ENCODE measurements at places on chromosomes 5 and 9. TPM values are rescaled to one million over a fixed set of nuclear protein-coding genes. Genes with fewer than 3 reads are reported as not detected.

GRCh38 chr5:83323557-83324180, 147.9 kb upstream of the VCAN start:
- no peak for DNase-seq

DNA sequence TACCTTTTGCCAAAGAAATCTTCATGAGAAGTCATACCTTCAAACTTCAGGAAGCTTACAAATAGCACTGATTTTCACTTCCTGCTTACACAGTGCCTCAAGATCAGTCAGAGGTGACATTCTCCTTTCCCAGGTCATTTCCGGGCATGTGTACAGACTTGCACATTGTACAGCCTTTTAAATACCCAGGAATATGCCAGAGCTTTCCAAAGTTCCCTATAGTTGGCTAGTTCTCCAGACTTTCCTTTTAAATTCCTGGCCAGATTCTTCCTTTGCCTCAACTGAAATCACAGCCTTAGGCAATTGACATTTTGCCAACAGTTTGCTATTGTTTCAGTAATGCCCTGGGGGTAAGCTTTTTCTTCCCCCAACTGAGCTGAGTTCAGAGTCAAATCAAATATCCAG, 47.2 kb downstream of the RFX3 start:
- no peak for DNase-seq

DNA sequence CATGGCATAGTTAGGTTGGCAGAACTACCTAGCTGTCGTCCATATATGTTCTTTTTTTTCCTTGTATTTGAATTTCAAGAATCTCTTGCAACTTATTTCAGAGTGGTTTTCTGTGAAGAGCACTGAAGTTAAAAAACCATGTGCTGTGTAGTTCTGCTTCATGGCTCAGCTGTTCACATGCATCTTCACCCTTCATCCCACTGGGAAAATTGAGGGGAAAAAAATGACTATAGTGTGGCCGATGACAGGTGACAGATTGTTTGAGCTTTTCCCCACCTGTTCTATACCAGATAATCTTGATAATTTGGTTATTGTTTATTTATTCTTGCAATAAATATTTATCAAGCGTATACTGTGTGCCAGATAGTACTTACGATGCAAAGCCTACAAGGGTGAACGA, 77.8 kb downstream of the AOPEP start:
- no peak for DNase-seq

DNA sequence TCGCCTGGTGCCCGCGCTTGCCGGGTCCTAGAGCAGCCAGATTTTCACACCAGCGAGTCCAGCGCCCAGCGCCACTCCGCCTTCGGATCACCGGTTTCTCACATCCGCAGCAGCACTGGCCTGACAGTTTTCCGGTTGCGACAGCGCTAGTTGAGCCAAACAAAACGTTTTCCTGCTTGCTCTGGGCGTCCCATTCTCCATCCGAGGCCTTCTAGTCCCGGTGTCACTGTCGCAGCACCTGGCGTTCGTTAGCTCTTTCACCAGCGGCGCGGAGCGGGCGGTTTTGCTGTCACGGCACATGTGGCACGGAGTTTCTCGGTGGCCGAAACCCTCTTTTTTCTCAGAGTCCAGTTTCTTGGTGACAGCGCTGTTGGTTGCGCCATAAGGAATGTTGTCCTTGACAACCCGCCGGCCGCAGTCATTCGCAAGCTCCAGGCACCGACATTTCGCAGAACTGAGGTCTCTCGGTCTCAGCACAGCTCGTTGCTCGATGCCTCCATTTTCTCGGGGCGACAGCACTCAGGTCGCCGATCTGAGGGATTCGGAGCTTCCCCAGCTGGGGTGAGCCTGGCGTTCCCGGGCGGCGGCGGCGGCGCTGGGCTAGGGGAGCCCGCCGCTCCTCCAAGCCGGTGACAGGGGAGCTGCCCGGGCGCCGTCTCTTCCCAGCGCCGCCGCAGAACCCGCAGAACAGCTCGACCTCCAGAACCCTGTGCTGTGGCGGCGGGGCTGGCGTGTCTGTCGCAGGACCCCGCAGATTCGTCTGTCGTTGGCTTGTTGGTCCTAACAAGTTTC, 47.8 kb downstream of the ANXA2R start:
- DNase-seq: peak; percentile 79

DNA sequence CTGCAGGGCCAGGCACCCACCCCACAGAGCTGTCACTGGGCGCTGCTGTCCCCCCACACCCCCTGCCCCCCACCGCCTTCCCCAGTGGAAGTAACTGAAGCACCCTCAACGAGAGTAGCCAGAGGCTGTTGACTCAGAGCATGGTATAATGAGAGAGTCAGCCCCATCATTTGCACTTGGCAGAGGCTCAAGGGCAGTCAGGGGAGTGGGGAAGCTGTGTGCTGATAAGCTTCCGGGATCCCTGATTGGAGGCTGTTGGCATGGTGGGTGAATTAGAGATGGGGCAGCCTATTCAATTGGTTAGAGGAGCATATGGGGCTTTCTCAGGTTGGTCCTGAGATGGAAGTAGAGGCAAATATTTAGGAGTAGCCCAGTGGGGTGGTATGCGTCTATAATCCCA, 77.1 kb upstream of the GOLM1 start:
- peak; percentile 22 for DNase-seq

DNA sequence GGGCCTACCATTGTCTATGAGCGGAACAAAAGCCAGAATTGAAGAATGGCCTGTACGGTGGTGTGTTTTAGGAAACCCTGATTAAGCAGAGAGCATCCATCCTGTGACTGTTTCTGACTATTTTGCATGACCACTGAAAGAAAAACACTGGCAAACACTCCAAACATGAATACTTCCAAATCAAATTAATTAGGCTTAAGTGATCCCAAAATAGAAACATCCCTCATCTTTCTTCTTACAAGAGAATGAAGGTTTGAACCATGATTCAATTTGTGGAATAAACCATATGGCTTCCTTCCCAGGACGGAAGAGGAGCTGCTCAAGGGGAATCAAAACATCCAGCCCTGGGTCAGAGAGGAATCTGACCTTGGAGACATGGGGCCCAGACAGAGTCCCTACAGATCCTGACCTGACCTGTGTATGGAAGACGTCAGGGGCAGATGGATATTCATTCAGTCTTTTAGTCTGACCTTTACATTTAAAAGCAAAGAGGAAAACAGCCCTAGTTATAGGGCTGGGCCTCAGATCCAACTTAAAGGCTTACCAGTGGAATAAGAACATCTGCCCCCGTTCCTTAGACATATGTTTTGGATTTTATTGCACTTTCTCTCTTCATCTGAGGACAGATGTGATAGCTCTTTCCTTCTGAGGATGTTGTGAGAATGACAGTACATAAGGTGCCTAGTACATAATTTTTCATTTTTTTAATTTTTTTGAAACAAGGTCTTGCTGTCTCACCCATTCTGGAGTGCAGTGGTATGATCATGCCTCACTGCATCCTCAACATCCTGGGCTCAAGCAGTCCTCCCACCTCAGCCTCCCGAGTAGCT, 17.6 kb upstream of the RECK start:
- DNase-seq: no peak

- DNase-seq: no peak
These were observed 1.4 kb upstream of the CTNNAL1 start for GRCh38 chr9:109014608-109015280.

GRCh38 chr5:60147791-60148190, 254.3 kb upstream of the PDE4D start:
- no peak for DNase-seq

GRCh38 chr5:132073231-132074013, at the start of gene CSF2:
Gene CSF2 (plus strand): TSS chr5:132073789. CDS start chr5:132073824, 35 bp downstream.
- no peak for DNase-seq

LCNL1 gene
- 0.28 TPM for total RNA-seq

PAEP gene
- 0.37 TPM for total RNA-seq

Measured in lung (tissue), 17 donors.